ENCODE measurements at places on chromosomes 3 and 15.

DNA sequence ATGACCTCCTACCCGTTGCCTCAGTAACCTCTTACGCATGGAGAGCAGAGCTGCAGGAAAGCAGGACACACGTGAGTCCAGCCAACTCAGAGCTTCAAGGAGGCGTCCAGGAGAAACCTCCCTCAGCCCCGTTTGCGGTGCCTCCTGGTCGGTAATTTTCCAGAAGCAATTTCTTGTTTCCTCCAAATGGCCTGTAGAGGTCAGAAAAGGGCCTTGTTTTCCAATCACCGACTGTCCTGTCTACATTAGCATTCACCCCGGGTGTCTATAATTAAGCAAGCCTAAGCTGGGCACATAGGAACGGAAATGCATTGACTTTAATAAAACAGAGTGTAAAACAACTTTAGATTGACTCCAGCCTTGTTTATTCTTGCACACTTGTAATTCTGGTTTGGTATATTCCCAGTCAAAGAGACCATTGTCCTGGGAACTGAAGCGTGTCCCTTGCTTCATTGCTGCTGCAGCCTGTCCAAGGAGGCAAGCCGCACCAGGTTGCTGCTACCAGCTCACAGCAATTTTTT, 836.2 kb downstream of the AGBL1 start:
- no peak for DNase-seq

GRCh38 chr3:152096280-152096906, 172.3 kb upstream of the MBNL1 start:
- DNase-seq: no peak

- DNase-seq: no peak
Observed at GRCh38 chr3:168709073-168709472, 613.3 kb upstream of the GOLIM4 start.

DNA sequence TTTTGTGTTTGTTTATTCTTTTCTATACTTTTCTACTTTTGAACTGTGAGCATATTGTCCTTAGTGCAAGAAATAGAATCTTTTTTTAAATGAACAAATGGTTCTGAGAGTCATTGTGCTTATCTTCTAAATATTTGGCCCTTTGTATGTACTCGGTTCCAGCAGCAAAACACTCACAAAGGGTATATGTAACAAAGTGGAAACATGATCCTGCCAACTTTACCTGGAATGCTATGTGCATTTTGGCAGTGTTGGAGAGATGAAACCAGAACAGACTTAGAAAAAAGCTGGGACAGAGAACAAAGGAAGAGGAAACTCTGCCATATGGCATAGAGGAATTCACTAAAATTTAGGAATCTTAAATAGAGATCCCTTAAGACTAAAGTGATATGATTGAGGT, 150.1 kb downstream of the FGF12 start:
- DNase-seq: no peak

GRCh38 chr15:88131937-88132336, 124.6 kb downstream of the NTRK3 start:
- no peak for DNase-seq

DNA sequence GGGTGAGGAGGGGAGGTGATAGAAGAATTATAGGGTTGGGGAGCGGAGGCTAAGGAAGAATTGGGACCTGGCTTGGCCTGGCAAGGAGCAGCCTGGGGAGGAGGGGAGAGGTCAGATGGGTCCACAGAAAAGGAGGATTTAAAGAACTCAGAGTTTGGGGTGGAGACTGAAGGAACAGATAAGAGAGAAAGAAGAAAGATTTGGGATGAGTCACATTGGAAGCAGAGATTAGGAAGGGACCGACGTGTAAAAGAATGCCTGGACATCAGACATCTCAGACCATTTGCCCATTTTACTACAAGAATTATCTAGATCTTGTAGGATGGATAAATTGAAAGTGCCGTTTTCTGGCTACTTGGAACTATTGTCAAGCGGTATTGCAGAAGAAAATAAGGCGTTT, 10.4 kb downstream of the TCAIM start:
- DNase-seq: no peak

DNA sequence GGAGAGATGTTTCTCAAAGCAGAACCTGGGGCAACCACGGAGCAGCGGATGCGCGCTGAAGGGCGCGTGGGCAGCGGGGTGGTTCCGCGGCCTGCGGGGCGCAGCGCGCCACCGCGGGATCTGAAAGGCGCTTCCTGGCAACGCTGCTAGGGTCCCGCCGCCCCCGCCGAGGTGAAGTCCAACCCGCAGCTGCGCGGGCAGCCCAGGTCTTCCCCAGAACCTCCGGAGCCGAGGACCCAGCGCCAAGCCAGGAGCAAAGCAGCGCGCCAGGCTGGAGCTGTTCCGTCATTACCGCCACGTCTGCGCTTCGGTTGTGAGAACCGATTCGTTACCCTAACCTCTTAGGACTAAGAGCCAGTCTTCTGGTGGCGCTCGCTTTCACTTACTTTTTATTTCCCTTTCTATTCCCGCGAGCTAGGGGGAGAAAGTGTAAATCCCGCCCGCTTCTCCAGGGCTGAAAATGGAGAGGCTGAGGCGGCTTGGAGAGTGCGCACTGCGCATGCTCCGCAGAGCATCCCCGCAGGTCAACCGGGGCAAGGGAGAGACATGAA, 3.2 kb upstream of the GABRG3 start:
- DNase-seq: no peak

DNA sequence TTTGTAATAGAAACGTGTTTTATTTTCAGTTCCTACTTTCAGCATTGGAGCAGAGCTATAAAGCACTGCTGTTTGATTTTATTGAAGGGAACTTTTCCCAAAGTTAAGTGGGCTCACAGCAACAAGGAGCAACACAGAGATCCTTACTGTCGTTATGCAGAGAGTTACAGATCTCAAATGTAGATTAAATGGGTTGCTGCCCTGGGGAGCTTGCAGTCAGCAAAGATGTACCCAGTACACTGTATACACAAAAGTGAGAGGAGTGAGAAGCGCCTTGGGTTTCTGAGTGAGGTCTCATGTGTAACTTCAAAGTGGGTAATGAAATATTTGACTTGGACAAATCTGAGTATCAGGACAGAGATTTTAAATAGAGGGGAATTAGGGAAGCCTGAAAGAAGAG, 47.7 kb downstream of the MED12L start:
- DNase-seq: no peak
